ENCODE measurements at places on chromosomes 2 and 18.

DNA sequence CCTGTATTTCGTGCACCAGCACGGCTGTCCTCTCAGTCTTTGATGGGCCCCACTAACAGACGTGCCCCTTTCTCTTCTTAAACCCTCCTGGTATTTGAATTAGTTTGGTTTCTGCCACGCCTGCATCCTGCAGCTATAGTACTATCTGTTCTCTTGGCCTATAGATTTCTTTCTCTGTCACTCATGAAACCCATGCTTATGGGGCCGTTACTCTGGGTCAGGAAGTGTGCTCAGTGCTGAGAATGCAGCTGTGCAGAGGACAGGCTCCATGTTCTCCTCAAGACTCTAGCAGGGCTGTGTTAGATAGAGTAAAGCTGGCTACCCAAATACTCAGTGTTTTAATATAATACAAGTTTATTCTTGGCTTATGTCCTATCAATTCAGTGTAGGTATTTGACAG lies 180.0 kb downstream of the INSIG2 start:
- DNase-seq: no peak

- DNase-seq: no peak
Measured at GRCh38 chr2:53053937-53054336, 713.7 kb upstream of the CHAC2 start.

- DNase-seq: no peak
Measured at GRCh38 chr2:146265656-146266055, 1579.2 kb upstream of the ACVR2A start.

DNA sequence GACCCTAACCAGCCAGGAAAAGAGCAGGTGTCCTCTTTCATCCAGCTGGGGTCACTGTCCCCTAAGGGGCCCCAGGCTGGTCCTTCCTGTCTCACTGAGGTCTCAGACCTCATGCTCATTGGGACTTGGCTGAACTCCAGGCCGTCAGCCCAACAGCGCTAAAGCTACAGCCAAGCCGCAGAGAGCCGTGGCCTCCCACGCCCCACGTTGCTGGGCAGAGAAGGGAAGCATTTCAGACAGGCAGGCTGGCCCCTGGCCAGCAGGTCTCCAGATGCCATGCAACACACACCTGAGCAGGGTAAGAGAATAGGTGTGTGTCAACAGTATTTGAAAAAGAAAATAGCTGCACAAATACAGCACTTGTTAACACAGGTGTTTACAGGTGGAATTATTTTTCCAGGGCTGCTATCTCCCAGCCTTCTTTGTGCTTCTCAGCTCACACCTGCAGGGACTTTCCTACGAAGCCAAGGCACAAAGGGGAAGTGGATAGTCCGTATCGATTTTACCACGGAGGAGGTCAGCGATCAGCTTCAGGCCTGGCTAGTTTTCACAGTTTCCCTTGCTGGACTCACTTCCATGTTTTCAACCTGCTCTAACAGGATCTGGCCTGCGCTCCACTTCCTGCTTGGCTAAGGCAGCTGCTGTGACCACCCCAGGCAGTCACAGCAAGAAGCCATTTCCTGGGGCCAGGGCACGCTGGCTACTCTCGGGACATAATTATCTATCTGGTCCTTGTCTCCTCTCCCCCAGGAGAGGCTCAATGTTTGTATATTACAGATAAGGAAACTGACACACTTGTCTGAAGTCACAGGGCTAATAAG lies 156.1 kb upstream of the ID2 start:
- DNase-seq: peak; percentile 95

DNA sequence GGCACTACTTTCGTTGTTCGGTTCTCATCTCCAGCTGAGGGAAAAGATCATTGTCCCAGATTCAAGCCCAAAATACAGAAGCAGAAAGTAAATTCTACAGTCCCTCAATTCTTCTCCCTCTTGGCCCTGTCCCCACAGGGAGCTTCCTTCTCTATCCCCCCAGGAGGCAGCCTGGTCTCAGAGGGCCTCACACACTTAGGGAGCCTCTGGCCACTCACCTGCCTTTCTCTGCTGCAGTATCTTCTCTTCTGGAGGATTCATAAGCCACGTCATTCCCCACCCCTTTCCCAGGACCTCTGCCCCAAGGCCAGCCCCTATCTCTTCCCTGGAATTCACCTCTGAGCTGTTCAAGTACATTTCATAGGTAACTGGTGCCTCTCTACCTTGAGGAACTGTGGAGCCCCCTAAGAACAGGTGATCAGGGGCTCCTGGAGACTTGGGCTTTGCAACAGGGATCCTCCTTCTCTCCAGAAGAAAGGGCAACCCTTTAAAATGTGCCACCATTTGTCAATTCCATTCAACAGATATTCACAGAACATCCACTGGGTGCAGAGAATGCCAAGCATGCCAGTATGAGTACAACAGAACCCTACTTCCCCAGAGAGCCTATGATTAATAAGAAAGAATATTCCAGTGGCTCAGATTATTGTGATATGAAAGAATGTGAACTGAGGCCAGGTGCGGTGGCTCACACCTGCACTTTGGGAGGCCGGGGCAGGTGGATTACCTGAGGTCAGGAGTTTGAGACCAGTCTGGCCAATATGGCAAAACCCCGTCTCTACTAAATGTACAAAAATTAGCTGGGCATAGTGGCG lies 72.9 kb downstream of the CIB4 start:
- DNase-seq: no peak

DNA sequence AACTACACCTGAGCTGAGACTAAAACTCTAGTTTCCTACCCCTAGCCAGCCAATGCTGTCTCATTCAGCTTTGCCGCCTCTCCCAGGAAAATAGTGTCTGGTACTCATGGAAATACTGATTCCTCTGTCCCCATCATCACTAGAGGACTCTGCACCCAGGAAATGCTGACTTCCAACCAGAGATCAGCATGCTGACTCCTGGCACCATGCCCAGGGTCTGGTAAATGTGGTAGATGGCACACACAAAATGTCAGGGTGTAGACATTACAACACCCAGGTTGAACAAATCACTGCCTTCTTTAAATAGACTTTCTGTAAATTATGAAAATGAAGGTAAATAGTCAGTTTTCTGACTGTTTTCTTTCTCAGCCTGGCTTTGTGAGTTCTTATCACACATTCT lies 307.3 kb upstream of the CHAC2 start:
- DNase-seq: peak; percentile 49

GRCh38 chr2:189954989-189955388 lies 107.5 kb downstream of the MSTN start:
- peak; percentile 39 for DNase-seq

DNA sequence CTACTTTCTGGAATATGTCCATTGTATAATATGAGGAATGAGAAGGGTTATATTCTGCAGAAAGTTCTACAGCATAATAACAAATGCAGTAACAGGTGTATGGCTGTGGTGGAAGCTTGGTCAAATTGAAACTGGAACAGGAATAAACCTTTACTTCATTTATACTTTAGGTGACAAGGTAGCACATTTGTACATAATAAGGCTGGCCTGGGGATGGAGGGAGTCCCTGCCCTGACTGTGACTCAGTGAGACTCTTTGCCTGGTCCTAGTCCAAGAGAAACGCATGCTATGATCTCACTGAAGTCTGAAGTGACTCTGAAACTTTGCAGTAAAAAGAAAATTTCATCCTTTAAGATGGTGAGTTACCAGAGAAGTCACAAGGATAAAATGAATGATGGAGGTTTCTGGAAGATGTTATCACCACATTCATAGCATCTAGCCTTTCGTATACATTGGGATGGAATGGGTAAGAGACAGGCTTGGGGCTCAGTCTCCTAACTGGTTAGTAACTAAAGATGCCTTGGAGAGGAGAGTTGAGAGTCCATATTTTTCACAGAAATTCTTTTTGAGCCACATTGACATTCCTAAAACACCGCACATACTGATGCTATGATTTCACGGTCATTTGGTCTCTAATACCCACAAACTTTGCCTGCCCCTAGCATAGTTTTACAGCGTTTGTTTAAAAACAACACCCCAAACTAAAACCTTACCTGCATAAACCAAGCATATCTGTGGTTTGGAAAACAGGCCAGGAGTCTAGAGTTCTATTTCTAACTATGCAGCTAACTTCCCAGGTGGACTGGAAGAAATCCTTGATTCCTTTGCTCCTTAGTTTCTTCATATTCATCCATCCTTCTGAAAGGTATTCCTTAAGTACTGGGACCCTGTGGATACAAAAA lies 42.4 kb upstream of the NABP1 start:
- no peak for DNase-seq

DNA sequence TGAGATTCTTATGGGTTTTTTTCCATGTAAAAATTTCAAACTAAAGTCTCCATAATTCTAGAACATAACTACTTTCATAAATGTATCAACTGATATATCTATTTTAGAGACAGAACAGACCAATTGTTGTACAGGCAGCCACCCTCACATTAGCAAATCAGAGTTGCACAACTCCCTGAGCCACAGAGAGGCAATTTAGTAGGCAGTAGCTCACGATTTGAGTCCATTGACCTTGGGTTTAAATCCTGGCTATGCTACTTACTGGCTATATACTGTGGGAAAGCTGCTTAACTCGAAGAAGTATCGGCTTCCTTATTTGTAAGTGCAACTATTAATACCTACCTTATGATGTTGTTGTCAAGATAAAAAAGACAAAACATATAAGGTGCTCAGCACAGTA lies 16.2 kb downstream of the MTIF2 start:
- DNase-seq: no peak

DNA sequence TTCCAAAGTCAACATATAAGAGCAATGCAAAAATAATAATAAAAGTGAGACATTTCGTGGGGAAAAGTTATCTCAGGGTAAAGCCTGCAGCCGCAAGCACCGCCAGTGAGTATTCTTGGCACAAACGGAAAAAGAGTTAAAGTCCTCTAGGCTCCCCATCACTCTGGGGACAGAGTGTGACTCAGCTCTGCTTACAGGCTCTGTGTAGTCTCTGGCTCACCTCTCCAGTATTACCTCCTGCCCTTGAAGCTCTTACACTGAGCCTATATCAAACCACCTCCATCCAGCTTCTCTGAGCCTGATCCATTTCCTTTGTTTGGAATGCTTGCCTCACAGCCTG lies 55.5 kb downstream of the MTHFD2 start:
- DNase-seq: no peak

GRCh38 chr18:59232309-59233016 lies 12.5 kb downstream of the GRP start:
- peak; percentile 50 for DNase-seq

DNA sequence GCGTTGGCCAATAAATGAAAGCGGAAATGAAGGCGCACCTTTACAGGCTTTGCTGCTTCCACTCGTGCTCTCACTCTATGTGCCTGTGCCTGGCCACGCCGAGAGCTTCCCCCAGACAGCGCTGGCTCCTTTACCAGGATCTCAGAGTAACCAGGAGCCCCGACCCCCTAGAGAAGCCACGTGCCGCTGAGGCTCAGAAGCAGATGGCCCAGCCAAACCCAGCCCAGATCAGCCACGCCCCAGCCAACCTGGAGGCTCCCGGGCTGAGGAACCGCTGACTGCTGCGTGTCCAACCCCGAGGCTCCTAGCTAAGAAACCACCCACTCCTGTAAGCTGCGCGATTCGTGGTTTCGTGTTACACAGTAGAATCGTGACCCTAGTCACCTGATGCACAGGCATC lies 199.3 kb downstream of the NCK2 start:
- DNase-seq: no peak

GRCh38 chr2:145283131-145283530 lies 763.2 kb upstream of the ZEB2 start:
- DNase-seq: no peak

- DNase-seq: no peak
Measured at GRCh38 chr2:120747706-120748105, 12.0 kb downstream of the GLI2 start.

GRCh38 chr2:180461761-180462160 lies 454.7 kb upstream of the CWC22 start:
- no peak for DNase-seq

DNA sequence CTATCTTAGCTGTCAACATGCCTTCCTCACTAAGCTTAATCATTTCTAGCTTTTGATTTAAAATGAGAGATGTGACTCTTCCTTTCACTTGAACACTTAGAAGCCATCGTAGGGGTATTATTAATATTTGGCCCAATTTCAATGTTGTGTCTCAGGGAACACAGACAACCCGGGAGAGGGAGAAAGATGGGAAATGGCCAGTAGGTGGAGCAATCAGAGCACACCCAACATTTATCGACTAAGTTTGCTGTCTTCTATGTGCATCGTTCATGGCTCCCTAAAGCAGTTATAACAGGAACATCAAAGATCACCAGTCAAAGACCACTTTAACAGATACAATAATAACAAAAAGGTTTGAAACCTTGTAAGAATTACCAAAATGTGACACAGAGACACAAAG lies 110.2 kb downstream of the OLA1 start:
- no peak for DNase-seq

- no peak for DNase-seq
Measured at GRCh38 chr2:39937621-39938020, 158.6 kb upstream of the THUMPD2 start.

GRCh38 chr2:182558564-182558963 lies 131.7 kb upstream of the PDE1A start:
- DNase-seq: no peak

- no peak for DNase-seq
Measured at GRCh38 chr2:44016282-44016681, 20.5 kb upstream of the LRPPRC start.

DNA sequence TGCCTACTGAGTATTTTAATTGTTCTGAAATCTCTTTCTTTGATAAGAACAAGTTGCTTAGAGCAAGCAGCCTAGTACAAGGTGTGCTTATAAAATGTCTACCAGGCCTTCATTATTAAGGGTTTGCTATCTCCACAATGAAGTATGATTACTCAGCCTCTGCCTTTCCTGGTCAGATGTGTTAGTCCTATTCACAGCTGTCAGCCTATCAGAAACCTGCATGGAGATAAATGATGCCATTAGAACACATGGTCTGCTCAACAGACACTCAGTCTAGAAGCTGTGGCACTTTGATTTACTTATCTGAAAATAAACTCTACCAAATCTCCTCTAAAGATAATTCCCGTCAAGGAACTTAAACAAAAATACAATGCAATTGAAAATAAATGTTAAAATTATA lies 448.7 kb downstream of the ERBB4 start:
- no peak for DNase-seq

- peak; percentile 34 for DNase-seq
Measured at GRCh38 chr18:63119647-63120046, 199.9 kb downstream of the BCL2 start.

DNA sequence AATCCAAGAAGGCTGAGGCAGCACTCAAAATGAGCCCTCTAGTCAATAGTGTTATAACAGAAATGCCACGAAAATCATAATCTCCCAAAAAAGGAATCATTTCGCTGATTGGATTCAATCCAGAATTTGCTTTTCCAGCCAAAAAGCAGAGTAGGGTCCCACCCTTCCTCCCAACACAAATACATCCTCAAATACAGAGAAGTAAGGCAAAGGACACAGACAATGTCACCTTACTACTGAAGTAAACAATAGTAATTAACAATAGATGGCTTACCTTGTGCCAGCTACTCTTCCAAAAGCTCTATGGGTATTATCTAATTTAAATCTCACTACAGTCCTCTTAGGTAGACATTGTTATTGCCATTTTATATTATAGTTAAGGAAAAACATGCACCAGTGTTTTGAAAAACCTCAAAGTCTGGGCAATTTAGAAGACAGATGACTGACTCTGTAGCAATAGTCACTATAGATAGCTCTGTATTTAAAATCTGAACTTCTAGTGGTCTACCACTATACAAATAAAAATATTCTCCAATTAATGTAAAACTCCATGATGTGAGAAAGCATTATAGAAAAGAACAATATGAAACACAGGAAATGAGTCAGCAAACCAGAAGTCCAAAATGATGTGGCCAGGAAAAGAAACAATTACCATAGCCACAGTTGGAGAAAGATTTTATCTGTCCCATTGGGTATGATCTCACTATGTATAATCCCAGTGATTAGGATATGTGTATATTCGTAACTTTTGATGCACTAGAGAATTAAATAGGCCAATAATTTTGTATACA lies 305.0 kb upstream of the ERBB4 start:
- no peak for DNase-seq

- DNase-seq: no peak
Measured at GRCh38 chr2:152730591-152731333, 12.3 kb downstream of the ARL6IP6 start.
